ENCODE measurements at places on chromosomes 5 and 9.

DNA sequence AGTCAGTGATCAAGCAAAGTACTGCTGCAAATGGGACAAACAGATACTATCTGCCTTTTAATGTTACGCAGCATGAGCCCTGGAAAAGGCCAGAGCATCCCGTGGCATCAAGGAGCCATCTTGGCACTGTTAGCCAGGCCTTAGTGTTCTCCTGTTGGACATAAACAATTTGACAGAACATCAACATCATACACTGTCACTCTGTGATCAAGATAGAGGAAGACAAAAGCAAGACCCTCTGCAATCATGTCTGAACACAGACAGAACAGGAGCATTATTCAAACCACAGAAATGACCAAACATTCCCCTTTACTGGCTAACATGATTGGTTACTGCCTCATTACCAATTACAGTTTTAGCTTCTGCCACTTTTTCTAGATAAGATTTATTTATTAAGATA, 21.2 kb upstream of the ROPN1L start:
- DNase-seq, result no peak

- no peak for DNase-seq
Observed at GRCh38 chr5:79800979-79801827, 111.6 kb downstream of the CMYA5 start.

DNA sequence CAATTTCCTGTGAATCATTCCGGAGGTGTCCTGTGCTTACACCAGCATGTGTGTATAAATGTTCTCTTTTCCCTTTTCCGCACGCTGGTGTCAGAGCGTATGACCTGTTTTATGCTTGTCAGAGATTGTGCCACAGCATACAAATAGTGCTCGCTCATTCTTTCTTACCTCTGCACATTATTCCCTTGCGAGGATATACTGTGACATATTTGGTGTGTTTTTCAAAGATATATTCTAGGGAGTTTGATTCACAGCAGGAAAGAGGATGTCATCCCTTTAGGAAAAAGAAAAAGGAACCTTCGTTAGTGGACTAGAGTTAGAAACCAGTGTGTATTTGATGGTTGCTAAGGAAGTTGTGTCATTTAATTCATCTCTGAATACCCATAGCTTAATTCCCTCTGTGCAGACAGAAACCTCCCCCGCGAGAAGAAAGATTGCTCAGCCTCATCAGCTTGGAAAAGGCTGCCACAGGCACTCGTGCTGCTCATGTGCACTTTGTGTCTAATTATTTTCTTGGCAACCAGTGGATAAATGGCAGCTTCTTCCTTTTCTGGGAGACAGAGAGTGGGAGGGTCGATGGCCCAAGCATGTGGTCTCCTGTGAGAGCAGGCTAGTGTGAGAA, 14.7 kb upstream of the CCIN start:
- DNase-seq, result no peak

DNA sequence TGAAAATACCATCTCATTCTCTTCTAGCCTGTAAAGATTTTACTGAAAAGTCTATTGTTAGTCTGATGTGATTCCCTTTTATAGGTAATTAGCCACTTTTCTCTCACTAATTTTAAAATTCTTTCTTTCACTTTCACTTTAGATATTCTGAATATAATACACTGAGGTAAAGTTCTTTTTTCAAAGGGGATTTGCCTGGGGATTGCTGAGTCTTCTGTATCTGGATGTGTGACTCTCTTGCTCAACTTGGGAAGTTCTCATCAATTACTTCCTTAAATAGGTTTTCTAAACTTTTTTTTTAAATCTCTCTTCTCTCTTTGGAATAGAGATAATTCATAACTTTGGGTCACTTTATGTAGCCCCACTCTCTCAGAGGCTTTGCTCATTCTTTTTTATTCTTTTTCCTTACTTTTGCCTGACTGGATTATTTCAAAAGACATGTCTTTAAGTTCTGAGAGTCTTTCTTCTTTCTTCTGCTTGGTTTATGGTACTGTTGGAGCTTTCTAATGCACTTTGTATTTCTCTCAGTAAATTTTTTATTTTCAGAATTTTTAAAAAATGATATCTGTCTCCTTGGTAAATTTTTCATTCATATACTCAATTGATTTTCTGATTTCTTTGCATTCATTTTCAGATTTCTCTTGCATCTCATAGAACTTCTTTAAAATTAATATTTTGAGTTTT, 55.9 kb upstream of the IL12B start:
- no peak for DNase-seq

DNA sequence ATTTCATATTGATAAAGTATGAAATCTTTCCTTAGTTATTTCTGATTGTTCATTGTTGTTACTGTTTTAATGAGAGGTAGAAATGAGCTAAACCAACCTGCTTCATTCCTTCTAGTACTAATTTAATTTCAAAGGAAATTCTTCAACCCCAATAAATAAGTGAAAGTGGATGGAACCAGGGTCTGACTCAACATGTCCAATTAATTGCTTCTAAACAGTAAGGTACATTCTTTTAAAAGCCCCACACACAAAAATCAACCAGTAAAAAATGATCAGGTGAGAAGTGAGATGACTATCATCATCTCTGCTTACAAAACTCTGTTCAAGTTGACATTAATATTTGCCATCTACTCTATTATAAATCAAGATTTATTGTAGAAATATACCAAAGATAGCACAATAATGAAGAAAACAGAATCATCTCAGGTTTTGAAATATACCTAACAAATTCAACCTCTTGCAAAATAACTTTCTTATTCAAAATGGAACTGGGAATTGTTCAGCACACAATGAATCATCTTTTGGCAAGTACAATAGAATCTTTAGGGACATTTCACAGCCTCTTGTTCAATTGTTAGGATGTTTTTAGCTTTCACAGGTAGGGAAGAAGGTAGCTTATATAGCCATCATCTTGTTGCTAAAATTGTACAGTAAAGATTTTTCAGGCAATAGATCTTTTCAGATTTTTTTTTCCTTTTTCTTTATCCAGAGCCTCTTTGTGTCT, 114.5 kb downstream of the RPS23 start:
- DNase-seq, result no peak

GRCh38 chr5:132232465-132232864, 4.8 kb upstream of the P4HA2 start:
- DNase-seq, result no peak

DNA sequence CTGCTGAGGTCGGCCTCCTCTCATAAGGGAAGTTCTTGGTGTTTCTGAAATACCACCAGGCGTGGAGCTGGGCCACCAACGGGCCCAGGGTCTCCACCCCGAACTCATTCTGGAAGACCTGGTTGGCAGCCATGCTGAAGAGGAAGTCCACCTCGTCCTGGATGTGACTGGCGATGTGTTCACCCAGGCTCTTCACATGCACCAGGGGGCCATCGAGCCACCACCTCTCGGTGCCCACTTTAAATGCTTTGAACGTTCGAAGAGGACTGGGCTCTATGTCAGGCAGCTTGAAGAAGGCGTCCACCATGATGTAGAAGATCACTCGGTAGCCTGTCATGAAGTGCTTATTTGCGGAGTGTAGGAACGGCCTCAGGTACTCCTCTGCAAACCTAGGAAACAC, 15.1 kb downstream of the GLT6D1 start:
- DNase-seq, result no peak

DNA sequence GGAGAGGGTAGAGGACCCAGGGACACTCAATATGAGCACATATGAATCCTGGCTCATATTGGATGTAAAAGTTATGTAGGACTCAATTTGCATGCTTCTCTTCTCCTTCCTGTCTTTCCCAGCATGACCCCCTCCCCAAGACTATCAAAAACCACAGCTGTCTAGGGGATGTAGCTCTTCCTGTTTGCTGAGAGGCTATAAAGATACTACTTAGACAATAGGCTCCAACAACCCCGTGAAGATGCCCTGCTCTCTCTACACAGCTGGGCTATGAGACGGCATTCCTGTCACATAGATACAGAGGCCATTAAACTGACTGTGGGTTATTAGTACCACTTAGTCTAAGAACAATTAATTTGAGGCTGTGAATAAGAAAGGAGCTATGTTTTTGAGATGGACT, 56.5 kb upstream of the PCSK1 start:
- DNase-seq, result no peak

DNA sequence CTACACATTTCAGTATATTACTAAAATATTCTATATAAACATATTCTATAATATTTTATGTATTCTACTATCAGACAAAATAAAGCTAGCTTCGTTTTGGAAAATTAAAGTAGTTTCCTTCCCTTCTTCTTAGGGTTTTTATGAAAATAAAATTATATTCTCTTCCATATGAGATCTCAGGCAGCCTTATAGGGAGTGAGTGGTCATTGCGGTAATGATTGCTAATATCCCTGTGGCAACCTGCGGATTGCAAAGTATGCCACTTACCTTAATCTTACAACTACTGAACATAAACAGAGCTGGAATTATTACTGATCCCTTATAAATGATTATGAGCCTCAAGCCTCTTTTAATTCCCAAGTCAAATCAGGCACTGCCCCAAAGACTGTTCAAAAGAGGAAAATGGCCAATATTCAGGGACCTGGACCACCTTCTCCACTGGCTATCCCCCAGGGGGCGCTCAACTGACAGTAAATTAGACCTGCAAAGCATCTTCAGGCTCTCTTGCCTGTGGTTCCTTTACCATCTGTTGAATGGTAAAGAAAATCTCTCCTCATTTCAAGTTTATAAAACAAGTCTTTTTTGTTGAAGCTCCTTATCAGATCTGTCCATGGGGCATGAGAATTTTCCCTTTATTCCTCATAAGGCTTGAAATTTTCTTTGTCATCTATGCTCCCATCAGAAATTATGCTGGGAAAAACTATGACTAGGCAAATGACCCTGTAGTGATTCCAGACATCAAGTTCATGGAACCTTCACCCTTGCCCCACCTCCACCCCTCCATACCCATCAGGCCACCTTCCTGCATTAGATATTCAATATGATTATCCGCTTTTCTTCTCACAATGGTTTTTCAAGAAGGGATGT, 163.9 kb downstream of the CEMIP2 start:
- peak; percentile 81 for DNase-seq

DNA sequence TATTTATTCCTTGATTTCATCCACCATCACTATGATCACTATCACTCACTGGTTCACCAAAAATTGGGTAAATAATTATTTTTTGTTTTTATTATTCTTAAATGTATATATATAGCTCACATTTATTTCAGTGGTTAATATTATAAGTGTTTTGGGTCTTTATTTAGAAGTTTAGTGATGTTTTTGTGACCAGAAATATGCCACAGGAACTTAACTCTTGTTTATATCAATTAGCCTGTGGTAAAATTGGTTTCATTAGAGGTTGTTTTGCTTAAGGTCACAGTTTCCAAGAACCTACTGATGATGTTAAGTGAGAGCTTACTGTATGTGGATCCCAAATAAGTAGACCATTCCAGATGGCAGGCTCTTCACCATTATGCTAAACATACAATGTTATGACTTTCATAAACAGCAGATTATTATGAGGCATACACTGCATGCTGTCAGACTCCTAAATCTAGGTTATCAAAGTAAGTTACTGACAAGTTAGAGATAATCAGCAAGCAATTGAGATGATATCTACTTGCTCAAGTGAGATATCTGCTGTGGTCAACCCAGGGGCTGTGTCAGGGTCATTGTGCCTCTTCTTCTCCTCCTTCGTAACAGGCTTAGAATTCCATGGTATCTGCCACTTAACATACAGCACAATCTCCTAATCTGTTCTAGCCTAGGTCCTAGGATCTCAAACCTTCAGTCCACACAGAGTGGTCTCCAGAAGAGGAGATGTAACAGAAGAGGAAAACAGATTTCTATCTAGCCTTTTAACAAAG, 57.6 kb downstream of the NR3C1 start:
- DNase-seq, result no peak

DNA sequence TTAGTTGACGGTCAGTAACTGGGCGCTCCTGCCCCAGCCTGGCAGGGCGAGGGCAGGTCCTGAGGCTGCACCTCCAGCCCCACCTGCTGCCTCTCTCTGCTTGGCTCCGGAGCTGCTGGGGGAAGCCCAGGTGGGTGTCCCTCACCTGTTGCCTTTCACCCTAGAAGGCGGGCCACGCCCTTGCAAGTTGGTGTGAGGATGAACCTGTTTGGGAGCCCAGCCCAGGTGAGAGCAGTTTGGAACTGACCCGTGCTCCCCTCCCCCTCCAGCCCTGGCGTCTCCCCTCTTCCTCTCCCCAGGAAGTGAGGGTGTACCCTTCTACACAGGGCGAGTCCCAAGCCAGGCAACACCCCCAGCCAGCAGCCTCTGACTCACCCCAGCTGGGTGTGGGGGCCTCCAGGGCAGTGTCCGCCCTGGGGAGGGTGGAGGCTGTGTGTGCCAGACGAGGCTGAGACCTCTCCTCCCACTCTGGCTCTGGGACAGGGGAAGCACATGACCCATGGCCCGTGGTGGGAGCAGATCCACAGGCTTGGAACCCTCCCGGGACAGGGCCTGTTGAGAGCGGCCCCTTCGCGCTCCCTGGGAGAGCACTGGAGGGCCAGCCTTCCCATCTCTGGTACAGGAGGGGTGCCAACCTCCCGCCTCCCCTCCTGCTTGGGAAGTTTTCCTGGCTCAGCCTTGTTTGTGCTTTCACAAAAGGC, 10.4 kb downstream of the LRRC8A start:
- DNase-seq, result peak; percentile 43

DNA sequence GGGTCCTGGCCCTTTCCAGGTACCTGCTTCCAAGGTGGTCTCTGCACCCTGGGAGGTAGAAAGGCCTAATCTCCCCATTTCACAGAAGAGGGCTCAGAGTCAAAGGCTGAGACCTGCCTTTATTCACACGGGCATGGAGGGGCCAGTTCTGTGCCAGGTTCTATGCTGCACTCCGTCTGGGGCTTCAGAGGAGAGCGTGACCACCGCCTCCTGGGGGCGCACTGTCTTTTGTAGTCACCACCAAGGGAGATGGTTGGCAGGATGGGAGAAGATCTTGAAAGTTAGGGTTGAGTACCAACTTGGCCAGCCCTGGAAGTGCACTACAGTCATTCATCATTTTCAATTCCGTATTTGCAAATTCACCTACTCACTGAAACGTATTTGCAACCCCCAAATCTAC, 23.7 kb upstream of the PRDM12 start:
- DNase-seq, result no peak

GRCh38 chr9:68794898-68795297, 89.9 kb downstream of the PIP5K1B start:
- DNase-seq, result no peak

- peak; percentile 84 for DNase-seq
Observed at GRCh38 chr5:98927242-98927988, 1.4 kb downstream of the CHD1 start.

DNA sequence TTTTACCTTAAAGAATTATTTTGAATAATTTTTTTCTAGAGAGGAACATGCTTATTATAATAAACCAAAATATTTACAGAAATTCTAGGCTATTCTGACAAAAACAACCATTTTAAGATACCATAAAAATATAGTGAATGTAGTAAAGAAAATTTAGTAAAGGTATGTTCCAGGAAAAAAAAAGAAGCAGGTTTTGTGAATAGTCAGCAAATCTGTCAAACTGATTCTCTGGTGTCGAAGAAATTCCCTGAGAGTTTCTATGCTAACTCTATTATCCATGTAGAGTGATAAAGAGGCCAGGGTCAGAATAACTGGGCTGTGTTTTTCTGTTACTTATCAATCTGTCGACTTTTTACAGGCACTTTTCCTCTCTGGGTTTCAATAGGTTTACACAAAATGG, 459.2 kb downstream of the KIF4B start:
- no peak for DNase-seq

GRCh38 chr5:139141446-139142204, 56.5 kb downstream of the SIL1 start:
- no peak for DNase-seq

GRCh38 chr5:172640822-172641358, at the start of gene NEURL1B:
Gene NEURL1B (plus strand): TSS chr5:172641263. CDS start chr5:172641407, 144 bp downstream.
- DNase-seq, result peak; percentile 39
